ENCODE measurements at places on chromosomes 3 and 15.

- no peak for DNase-seq
These were observed 20.0 kb downstream of the ENTPD3 start for GRCh38 chr3:40407007-40407406.

- peak; percentile 38 for DNase-seq
These were observed 42.5 kb downstream of the ZBTB38 start for GRCh38 chr3:141410846-141411245.

GRCh38 chr3:4417449-4417848, 49.6 kb downstream of the SUMF1 start:
- no peak for DNase-seq

DNA sequence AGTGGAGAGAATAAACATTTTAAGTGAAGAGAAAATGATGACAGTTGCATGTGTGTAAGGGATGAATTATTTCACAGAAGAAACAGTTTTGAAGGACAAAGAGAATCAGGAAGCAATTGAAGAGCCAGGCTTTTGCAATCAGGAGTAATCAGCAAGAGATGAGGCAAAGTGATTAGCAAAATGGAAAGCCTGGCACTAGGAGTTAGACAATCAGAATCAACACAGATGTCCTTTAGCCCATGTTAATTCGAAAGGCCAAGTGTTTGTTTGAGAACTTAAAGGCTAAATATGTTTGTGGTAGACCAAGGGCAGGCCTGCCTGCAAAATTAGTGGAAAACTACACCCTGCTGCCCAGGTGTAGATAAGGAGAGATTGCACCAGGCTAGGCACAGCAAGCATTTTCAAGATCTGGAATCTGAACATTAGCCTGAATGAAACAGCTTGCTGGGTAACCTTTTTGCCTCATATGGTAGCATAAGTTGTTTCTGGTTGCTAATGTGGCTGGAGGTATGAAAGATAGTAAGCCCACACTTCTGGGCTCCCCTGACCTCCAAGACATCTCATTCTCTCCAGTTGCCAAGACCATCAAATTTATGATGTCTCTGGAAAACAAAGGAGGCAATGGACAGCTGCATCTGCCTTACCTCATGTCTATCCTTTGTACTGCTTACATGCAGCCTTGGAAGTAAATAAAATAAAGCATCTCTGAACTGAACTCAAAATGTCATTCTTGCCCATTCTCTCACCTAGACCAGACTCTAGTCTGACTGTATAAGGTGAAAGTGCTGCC, 22.0 kb upstream of the LEKR1 start:
- no peak for DNase-seq

DNA sequence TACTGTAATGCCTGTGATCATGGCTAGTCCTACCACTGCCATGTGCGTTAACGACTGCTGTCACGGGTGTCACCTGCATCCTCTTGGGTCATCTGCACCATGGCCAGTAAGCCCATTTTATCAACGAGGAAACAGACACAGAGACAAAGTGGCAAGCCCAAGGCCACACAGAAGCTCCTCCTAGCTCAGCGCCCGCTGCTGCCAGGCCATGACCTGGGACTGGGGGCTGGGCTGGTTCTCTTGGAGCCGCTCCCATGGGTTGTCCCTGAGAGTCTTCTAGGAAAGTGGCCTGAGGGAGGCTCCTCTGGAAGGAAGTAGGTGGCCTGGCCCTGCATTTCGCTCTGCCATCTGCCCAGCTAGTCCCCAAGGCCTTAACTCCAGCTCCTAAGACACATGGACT, 4.9 kb downstream of the DUSP7 start:
- no peak for DNase-seq

DNA sequence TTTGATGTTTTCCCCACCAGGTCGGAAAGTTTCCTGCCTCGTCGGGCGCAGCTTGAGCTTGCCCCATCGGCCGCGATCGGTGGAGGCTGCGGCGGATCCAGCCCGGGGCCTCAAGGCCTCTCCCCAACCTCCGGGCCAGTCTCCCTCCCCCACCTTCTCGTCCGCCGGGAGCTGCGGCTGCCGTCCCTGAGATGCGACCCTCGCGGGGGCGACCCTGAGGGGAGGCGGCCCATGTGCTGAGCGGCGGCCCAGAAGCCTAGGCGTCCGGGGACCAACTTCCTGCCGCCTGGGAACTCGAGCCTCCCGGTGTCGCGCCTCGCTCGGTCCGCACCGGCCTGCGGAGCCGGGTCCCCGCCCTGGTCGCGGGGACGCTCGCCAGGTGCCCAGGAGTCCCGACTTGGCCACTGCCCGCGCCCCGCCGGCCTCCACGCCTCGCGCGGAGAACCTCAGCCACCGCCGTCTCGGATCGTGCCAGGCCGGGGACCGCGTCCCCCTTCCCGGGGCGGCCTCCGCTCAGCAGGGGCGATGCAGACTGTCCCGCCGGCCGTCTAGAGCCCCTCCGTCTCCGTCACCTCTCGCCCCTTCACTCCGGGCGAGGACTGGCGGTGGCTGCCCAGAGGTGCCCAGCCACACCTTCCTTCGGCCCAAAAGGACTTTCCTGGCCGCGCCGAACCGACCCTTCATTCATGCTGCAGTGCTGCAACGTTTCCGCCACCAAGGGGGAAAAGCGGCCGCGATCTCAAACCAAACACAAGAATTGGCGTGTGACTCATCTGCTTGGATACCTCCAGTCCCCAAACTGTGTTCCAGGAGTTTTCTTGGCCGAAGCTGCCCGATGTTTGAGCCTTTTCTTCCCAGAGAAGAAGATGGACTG, 656 bp downstream of the SLMAP start:
- peak; percentile 21 for DNase-seq

DNA sequence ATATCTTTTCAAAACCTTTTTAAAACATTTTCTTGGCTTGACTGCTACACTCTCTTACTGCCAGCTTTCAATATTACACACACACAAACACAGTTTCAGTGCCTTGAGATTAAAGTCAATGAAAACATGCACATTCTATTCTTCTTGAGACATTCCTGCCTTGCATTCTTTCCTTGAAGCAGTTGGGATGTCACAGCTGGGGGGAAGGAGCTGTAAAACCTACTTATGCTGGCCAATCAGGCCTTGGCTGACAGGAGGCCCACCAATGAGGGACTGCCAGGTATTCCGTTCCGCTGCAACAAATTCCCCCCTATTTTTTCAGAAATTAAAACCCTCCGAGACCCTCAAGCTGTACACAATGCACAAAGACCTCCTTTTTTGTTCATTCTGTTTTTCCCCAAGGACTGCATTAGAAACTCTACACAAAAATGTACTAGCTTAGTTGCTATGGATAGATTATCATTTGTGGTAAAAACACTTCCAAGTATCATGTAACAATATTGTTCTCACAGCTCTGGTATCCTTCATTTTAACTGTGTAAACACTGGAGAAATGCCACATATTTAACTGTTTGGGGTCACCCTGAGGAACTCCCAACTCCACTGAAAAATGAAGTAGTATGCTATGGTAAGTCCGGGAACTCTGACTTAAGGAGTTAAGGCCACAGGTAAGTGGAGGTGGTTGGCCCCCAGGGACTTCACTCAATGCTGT, 18.5 kb downstream of the FSTL1 start:
- DNase-seq = no peak

- no peak for DNase-seq
These were observed 211.7 kb downstream of the DTWD1 start for GRCh38 chr15:49832511-49832910.

- DNase-seq = no peak
These were observed 51.0 kb upstream of the ATP1B3 start for GRCh38 chr3:141825216-141826011.

DNA sequence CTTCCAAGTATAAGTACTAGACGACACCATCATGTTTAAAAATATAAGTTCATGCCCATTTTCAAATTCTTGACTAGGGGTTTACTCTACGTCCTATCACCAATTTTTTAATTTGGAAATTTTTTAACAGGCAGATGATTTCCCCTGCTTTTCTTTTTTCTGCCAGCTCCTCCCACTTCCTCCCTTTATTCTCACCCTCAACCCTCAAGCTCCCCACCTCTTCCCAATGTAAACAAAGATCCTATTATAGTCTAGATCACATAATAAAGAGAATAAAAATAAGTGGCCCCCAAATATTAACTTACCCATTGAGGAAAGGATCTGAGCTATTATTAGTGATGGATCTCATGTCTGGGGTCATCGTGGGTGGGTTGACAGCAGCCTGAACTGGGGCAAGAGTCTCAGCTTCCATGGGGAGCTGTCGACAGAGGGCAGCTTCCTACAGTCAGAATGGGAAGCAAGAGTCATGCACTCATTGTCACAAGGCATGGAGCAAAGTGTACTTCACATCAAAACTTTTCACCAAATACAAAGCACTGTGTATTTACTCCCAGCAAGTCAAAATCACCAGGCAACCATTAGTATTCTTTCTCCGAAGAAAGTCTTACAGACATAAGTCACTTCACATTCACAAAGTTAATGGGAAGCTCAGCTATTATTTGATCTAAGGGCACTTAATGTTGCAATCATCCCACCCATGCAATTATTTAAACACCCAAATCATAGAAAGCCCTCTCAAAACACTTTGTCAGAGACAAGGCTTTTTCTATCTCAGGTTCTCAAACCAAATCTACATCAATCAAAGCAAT, 53.2 kb downstream of the TM4SF4 start:
- no peak for DNase-seq

DNA sequence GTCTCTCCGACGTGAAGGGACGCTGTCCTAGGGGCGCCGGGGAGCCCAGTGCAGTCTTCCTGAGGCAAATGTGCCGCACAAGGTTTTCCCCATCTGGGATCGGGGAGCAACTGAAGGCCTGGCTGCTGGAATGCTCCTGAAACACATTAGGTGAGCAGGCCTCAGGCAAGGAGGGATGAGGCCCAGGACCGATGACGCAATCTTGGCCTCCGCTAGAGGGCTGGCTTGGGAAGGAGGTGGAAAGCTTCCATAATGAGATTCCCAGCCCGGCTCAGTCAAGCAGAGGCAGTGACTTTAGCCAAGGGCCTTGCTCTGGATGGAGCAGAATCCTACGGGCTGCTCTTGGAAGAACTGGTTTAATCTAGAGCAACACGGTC, 50.8 kb downstream of the CPN2 start:
- no peak for DNase-seq

GRCh38 chr3:14914779-14915117, 32.6 kb upstream of the NR2C2 start:
- DNase-seq = no peak

DNA sequence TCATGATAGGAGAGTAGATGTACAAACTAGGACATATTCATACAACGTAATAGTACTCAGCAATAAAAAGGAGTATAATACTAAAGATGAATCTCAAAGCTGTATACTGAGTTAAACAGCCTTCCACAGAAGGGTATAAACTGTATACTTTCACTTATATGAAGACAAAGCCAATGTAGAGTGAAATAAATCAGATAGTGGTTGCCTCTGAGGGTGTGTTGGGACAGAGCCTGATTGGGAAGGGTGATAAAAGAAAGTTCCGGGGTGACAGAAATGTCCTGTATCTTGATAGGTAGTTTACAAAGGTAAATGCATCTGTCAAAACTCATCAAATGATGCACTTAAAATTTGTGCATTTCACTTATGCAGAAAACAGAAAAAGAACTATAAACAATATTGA, 122.5 kb downstream of the ADAM10 start:
- peak; percentile 21 for DNase-seq

GRCh38 chr3:73144828-73145227, 83.4 kb downstream of the EBLN2 start:
- DNase-seq = no peak

GRCh38 chr3:67648229-67648628, 6.2 kb downstream of the SUCLG2 start:
- DNase-seq = no peak
